ENCODE measurements at places on chromosomes 5 and 9.

DNA sequence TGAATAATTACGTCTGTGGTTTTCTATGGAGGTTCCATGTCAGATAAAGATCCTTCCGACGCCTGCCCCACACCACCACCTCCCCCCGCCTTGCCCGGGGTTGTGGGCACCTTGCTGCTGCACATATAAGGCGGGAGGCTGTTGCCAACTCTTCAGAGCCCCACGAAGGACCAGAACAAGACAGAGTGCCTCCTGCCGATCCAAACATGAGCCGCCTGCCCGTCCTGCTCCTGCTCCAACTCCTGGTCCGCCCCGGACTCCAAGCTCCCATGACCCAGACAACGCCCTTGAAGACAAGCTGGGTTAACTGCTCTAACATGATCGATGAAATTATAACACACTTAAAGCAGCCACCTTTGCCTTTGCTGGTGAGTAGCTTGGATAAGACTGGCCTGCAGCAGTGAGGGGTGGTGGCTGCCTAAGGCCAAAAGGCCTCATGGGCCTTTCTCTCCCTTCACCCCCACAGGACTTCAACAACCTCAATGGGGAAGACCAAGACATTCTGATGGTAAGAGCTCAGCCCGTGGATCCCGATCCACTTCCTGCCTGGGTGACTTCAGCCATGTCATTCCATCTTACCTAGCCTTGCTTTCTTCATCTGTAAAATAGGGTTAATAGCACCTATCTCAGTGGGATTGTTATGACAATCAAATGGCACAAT, at the start of gene IL3:
Gene IL3 (plus strand): TSS at position 155 of the 661 bp plus-strand sequence. CDS start 52 bp downstream, at position 207.
- no peak within 1 kb of the TSS for H3K4me3 ChIP-seq
- H3K4me1 ChIP-seq = peaks cover 2% of the 10 kb centered on the region
- H3K27ac ChIP-seq = no peak within 1 kb of the TSS
- H3K36me3 ChIP-seq = no peaks in the 10 kb centered on the region
- DNase-seq = peak; percentile 4

DNA sequence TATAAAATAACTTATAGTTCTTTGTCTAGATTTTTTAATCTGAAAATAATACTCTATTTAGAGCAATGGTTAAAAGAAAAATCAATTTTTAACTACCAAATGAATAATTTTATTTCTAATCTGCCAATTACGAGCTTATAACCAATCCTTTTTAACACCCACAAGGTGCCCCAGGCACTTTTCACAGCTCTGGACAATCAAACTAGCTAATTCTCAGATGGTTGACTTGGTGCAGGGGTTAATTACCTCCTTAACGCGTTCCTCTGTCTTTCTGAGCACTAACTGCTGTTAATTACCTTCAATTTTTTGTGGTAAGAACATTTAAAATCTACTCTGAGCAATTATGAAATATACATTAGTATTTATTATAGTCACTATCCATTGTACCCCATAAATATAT, 109.6 kb upstream of the PJA2 start:
- H3K36me3 ChIP-seq = no peaks in the 10 kb centered on the region
- no peak overlapping the region for H3K4me3 ChIP-seq
- DNase-seq = no peak
- no peaks in the 10 kb centered on the region for H3K4me1 ChIP-seq

DNA sequence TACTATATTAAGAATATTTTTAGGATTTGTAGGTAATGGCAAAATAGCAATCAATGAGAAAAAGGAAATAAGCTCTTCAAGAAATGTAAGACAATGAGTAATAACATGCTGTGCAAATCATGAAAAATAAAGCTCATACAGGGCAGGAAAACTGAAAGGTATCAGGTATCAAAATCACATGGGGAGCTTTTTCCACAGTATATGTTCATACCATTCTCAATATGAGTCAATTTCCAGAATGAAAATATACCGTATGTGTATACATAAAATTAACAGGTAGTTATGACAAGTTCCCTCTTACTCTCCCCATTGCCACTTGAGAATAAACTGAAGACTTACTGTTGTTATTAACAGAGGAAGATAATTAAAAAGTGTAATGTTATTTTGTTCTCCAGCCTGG, 35.9 kb downstream of the EFCAB9 start:
- H3K4me3 ChIP-seq = no peak overlapping the region
- no peak overlapping the region for H3K27ac ChIP-seq
- no peaks in the 10 kb centered on the region for H3K27me3 ChIP-seq
- no peak for DNase-seq
- no peaks in the 10 kb centered on the region for H3K36me3 ChIP-seq

DNA sequence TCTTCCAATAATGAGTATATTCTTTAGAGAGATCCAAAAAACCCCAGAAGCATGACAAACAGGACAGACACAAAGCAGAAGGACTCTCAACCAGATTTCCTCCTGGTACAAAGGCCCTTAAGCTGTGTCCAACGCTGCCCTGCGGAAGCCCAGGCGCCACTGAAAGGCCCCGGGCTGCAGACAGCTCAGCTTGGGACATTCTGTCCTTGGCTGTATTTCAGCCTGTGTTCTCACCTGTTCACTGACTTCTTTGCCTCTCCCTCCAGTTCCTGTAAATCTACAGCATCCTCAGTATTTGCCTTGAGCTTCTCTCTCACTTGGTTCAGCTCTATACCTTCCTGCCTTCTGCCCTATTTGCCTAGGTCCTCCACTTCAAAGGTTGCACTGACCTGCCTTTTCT, 96.5 kb downstream of the SH3TC2 start:
- peaks cover 4% of the 10 kb centered on the region for H3K4me1 ChIP-seq
- no peak for DNase-seq
- no peak overlapping the region for H3K27ac ChIP-seq
- no peaks in the 10 kb centered on the region for H3K36me3 ChIP-seq

- H3K36me3 ChIP-seq = peaks cover 5% of the 10 kb centered on the region
- no peaks in the 10 kb centered on the region for H3K4me1 ChIP-seq
- peak within 1 kb of the TSS; percentile 46 for H3K4me3 ChIP-seq
- H3K27ac ChIP-seq = no peak within 1 kb of the TSS
- H3K27me3 ChIP-seq = peaks cover 10% of the 10 kb centered on the region
Measured at GRCh38 chr5:179793468-179794139, at the start of gene LTC4S. Gene LTC4S (plus strand): TSS chr5:179793986. CDS start chr5:179794081, 95 bp downstream.

DNA sequence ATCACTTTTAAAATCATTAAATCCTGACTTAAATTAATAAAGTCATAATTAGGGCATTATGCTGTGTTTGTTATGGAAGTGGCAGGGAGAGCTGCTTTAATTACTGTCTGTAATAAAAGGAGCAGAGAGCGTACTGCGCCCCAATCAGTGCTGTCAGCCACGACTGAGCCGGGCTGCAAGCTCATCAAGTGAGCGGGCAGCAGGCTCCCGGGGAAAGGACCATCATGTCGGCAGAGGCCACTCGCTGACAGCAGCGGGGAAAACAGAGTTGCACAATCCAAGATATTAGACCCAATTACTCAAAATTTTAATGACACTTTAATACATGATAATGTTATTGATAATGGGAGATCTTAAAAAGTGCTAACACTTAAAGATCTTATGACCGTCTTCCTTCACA, 181.6 kb downstream of the AP3B1 start:
- no peaks in the 10 kb centered on the region for H3K36me3 ChIP-seq
- H3K27ac ChIP-seq = peak overlapping the region; percentile 52
- no peaks in the 10 kb centered on the region for H3K27me3 ChIP-seq

- no peak for DNase-seq
- H3K36me3 ChIP-seq = no peaks in the 10 kb centered on the region
- H3K27me3 ChIP-seq = peaks cover 5% of the 10 kb centered on the region
- H3K27ac ChIP-seq = no peak overlapping the region
- no peak overlapping the region for H3K4me3 ChIP-seq
Measured at GRCh38 chr9:134725605-134725940, 84.0 kb downstream of the COL5A1 start.

GRCh38 chr5:1278656-1279442, 16.0 kb downstream of the TERT start:
- H3K27me3 ChIP-seq = peaks cover 8% of the 10 kb centered on the region
- H3K4me1 ChIP-seq = no peaks in the 10 kb centered on the region
- no peak for DNase-seq
- peaks cover 9% of the 10 kb centered on the region for H3K36me3 ChIP-seq
- no peak overlapping the region for H3K27ac ChIP-seq

Measured in glutamatergic neuron (in vitro differentiated cells).